NCI-H187 treated with DMSO at 0.1 percent for 48 hours (cell line): ENCODE measurements at places on chromosomes 5 and 9.

GRCh38 chr5:111958851-111959250 lies 201.9 kb upstream of the NREP start:
- no peak for DNase-seq

- DNase-seq, result no peak
These were observed 271.4 kb downstream of the TLE1 start for GRCh38 chr9:81417941-81418340.

- DNase-seq, result no peak
These were observed 23.0 kb upstream of the FOXI1 start for GRCh38 chr5:170082701-170083100.

- DNase-seq, result no peak
These were observed 608.6 kb upstream of the DAB2 start for GRCh38 chr5:40033411-40033810.

DNA sequence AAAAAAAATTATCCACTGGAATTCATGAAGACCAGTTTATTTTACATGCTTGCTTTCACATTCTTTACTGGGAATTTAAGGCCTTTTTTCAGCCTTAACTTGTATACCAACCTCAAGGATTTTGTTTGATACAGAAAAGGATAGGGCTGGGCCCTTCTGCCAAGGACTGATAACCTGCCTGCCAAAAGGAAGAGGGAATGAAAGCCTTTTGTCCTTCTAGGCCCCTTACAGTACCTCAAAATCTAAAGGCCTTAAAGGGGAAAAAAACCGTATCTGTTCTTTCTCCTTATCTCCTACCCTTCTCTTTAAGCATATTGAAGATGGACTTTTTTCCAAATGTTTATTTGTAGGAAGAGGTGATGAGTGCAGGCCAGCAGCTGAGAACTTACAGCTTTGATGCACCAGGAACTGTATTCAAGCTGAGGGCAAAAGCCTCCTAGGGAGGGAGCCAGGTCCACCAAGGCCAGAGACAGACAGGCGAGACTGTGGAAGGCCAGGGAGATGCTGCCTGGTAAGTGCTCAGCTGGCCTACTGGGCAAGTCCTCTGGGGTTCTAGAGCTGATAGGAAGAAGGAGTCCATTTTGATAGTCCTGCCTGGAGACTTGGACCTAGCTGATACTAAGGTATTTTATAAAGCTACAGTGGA lies 31.8 kb downstream of the FAXDC2 start:
- DNase-seq, result no peak

GRCh38 chr9:90455316-90455715 lies 187.3 kb downstream of the DIRAS2 start:
- DNase-seq, result no peak

DNA sequence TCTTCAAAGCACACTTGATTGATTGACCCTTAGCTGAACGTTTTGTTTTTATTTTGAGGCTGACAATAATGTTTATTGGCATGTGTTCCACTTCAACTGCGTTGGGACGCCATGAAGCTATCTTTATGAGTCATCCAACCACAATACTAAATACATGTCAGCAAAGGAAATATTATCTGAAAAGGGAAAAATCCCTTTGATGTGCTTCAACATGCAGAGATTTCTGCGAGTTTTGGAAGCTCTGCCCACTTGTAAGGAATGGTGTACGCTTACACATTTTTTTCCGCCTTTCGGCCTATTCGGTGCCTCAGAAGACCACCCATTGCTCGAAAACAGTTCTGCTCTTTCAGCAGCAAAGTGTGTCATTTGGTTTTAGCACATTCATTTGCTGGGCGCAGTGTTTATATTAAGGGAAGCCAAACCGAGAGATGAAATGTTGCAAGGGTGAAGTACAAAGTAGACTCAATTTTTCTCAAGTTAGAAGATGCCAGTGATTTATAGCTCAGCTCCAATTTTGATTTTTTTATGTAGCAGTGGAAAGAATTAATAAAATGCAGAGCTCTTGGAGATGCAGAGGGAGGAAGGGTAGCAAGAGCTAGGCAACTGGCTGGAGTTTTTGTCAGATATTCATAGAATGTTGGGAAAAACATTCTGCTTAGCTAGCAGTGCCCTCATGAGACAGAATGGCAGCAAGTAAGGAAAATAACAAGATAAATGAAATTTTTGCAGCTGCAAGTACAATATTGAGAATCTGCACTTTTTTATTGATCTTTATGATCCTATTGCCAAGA lies 68.9 kb downstream of the PRDM6 start:
- DNase-seq, result no peak

DNA sequence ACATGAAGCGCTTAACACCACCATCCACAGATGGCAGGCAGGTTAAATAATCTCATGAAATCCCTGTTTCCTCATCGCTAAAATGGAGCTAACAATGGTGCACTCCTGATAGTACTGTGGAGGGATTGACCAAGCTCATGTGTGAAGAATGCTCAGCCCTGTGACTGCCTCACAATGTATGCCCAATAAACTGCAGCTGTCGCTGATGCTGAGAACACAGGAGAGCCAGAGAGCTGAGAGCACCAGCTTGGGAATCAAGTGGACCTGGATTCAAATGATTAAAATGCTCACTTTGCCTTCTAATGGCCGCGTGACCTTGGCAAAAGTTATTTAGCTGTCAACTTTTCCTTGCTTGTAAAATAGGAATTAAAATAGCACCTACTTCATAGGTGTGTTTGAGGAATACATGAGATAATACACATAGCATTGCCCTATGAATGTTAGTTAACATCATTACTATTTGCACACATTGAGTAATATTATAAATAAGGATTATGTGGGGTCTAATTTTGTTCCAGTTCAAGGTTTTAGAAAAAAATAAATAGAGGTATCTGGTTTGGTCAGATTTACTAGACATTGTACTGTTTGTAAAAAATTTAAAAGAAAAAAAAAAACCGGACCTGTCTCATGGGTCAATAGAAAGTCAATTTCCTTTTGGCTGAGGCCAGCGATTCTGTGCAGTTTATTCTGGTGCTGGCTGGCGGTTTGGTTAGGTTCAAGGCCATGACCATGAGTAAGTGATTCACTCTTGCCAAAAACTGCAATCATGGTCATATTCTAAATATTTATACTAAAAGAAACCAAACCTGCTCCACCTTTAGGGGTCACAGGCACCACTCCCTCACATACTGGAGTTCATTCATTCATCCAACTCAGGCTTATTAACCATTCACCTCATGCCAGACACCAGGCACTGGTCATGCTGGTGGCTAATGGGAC lies 101.3 kb downstream of the SH3TC2 start:
- no peak for DNase-seq

DNA sequence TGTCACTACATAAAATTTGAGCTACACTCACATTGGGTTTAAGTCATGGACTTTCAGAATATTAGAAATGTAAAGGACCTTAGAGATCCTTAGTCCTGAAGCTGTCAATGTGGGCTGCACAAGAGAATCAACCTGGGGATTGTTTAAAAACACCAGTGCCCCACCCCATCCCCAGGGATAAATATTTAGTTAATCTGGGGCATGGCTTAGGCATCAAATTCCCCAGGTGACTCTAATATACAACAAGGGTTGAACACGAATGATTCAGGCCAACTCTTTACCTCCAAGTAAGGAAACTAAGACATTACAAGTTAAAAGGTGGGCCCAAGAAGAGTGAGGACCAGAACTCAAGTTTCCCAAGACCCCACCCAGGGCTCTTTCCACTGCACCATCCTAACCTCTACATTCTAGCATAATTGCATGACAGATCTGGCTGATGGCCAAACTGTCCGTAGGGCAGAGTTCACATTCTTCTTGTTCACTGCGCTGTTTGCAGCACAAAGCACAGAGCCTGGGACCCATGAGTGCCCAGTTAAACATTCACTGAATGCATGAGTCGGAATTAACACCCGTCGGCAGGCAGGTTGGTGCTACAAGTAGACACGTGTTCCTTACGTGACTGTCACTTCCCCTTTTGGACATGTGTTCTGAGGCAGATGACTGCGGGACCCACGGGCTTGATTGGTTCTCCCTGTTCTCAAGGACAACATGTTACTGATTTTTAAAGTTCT lies 25.2 kb downstream of the CYFIP2 start:
- no peak for DNase-seq
